Stimulated activated CD4-positive, alpha-beta T cell treated with anti-CD3 and anti-CD28 coated beads, Interleukin-15, amount 100 ng/mL, for 24 hours (primary cell): ENCODE measurements at places on chromosomes 5 and 9.
A peak's percentile ranks its signal among the peaks of the same experiment; 100 is the strongest.

- DNase-seq: no peak
Measured at GRCh38 chr9:95150903-95151302, 166.6 kb downstream of the FANCC start.

DNA sequence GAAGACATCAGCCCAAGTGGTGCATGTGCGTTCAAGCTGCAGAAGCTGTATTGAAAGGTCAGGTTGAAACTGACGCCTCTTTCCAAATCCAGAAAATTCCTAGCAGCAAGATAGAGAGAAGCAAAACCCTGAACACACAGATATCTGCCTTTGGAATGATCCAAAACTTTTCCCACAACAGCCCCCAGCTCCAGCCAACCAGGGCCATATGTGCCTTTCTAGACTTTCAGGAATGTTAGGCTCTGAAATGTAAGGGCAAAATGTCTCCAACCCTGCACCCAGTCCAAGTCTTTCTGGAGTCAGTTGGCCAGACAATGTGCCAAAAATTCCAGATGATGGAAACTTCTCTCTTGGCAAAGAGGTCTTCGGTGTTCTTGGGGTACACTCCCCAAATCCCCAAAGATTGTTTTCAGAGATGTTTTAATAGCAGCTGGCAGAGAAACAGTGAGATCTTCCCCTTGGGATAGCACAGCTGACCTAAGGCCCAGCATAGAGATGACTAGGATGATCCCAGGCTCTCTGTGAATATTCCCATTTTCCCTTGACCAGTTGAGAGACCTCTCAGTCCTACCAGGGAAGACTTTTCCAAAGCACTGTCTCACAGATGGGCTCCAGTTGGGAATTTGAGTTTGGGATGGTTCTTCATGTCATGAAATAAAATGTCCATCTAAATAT is 440.4 kb upstream of the CD180 start:
- DNase-seq: no peak

DNA sequence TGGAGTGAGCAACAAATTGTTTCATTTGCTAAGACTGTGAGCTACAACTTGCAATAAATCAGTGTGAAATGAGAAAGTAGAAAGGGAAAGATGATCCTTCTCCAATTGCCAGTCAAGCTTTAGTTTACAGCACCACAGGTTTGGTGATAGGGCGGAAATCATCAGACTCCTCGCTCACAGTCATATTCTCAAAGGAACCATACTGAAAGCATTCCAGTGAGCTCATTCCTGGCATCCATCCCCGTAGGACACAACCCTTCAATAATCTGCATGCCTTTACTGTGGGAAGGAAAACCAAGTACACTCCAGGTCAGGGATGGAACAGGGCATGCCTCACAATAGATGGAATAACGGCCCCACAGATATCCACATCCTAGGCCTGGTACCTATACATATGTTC is 80.7 kb downstream of the FSTL4 start:
- DNase-seq: no peak

- DNase-seq: no peak
Measured at GRCh38 chr5:2491846-2492245, 259.6 kb downstream of the IRX2 start.

DNA sequence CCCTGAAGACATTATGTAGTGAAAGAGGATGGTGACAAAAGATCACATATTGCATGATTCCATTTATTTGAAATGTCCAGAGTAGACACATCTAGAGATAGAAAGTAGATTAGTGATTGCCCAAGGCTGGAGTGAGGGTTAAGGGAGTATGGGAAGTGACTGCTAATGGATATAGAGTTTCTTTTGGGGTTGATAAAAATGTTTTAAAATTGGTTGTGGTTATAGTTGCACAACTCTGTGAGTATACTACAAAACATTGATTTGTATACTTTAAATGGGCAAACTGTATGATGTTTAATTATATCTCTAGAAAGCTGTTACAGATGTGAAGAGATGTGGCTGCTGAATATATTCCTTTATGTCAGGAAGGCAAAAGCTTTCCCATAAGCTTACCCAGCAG is 202.8 kb downstream of the CCDC171 start:
- DNase-seq: no peak

DNA sequence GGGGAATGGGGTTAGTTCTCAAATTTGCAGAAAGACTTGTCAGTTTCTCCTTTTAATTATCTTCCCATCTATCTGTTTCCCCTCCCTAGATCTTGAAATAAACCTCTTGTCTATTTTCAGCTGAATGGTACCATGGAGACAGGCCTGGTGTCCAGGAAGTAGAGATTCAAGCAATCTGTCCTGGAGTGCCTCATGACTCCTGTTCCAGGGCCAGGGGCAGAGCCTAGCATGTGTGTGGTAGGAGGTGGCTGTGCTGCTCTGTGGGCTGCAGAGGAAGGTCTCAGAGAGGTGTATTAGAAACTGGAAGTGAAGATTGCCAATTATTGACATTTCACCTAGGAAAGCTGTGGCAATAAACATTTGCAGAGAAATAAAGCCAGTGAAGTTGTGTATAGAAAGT is 175.8 kb upstream of the ATP10B start:
- DNase-seq: no peak

DNA sequence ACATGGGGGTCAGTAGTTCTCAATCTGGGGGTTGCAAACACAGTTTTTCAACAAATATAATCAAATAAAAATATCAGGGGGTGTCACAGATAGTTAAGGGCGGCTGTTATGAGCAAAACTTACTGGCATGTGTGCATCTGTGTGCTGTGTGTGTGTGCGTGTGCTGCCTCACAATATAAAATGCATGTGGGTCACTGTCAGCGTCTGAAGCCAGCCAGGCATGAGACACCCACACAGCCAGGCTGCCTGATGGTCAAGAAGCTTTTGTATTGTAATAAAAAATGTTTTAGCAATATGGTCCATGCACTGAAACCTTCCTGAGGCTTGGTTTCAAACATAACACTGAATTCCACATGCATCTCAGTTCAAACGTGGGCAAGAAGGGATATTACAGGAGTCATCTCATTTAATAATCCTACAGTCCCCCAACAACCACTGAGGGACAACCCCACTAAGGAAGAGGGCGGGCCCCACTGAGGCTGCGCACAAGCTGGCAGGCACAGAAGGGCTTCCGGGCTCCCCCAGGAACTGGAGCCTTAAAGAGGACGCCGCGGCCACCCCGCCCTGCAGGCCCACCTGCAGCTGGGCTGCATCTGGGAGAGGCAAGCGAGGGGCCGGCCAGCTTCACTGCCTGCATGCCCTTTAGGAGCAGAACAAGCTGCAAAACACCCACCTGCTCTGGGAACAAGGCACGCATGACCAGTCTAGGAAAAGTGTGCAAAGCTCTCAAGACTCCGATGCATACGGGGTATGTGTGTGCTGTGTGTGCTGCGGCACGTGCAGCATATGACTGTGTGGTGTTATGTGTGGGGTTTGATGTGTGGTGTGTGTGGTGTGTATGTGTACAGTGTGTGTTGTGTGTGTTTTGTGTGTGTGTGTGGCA is 14.1 kb downstream of the SEMA4D start:
- DNase-seq: peak; percentile 84

GRCh38 chr5:523441-524222 is 617 bp downstream of the SLC9A3 start:
- DNase-seq: no peak

DNA sequence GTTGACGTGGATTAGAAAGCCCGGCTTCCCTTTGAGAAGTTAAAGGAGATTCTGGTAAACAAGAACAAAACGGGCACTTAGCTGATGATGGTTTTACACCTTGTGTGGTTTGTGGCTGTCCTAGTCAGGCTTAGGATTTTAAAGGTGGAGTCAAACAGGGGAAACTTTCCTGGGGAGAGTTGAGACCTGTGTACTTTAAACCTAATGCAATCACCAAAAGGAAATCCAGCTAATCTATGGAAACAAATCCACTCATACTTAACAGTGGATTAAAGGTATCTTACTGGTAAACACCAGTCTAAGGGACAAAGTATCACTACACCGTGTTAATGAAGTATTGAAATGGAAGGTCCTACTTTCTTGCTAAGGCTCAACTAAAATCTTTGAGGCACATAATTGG is 150.3 kb upstream of the PCA3 start:
- no peak for DNase-seq

DNA sequence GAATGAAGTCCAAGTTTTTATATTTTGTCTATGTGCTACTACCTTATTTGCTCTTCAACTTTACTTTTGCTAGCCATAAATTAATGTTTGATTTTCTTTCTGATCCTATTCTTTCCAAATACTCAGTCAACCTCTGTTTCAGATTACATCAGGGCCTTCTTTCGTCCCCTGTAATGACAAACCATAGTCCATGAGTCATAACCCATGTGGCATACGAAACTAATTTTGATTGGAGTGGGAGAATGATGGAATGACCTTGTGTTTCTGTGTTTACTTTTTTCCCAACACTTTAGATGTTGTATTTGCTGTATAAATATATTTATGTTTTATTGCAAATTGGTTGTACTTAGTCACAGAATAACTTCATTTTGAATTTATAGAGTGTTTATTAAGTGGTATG is 1043.1 kb downstream of the DTWD2 start:
- DNase-seq: no peak

GRCh38 chr5:175021841-175022625 is 297.7 kb downstream of the MSX2 start:
- no peak for DNase-seq

DNA sequence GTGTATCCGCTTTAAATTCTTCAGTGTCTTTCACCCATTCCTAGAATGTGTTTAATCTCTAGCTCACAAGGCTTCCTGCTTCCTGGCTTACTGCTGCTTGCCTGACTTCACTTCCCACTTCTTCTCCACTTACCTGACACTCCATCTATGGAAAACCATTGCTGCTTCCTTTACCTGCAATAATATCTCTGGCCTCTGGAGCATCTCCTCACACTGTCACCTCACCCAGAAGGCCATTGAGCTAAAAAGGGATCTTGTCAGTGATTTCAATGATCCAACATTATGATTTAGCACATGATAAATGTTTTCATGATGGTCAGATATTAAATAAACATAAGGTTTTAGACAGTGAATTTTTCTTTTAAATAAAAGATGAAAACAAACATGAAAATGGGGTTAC is 281.1 kb downstream of the MRPS30 start:
- DNase-seq: no peak

DNA sequence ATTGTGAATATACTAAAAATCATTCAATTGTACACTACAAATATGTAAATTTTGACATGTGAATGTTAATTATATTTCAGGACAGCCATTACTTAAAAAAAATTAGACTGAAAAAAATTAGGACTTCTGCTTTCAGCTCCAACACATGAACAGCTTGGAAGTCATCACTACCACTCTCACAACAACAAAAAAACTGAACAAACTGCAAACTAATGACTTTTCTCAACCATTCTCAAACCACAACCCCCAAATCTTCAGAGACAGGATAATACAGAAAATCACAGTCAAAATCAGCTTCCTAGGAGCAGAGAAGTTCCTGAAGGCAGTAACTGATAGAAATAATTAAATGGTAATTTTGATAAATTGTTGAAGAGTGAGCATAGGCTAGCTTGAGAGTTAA is 686.4 kb downstream of the TLE1 start:
- no peak for DNase-seq
